ENCODE measurements at places on chromosomes 5 and 9.

DNA sequence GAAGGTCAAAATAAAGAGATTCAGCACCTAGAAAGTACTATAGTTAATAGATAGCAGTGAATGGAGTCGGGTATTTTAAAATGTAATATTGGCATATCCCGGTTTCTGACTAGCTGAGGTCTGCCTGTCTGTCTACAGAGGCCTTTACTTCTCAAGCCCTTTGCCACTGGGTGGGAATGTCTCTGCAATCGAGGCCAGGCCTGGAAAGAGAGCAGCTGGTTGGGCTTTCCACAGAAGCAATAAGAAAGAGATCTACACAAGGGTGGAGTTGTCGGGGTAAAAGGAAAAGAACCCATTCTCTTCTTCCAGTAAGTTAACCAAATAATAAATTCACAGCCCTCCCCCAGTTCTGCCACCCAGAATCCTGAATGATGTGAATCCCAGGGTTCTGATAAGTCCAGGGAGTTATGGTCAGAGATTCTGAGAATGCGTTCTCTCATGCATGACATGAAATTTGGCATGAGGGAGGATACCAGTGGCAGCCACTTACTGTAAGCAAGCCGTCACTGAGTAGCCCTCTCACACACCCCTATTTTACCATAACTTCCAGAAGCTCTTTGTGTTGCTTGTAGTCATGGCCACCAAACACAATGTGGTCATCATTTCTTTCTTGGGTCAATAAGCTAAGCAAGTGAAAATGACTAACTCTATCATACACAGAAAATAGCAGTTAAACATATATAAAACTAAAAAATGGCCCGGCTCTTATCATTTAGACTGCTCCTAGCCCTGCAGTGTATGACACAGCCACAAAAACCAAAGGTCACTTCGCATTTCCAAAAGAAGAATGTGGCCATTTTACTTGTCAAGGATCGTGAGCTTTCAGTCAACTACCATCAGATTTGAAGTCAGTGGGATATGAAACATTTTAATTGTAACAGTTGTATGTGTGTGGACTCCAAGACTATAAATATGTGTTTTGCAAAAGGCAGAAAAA is 185.0 kb downstream of the GLIS3 start:
- no peak for ATAC-seq

GRCh38 chr5:57841676-57842363 is 359.2 kb upstream of the ACTBL2 start:
- ATAC-seq, result no peak

- ATAC-seq, result no peak
Observed at GRCh38 chr5:93510626-93511380, 70.2 kb downstream of the NR2F1-AS1 start.

DNA sequence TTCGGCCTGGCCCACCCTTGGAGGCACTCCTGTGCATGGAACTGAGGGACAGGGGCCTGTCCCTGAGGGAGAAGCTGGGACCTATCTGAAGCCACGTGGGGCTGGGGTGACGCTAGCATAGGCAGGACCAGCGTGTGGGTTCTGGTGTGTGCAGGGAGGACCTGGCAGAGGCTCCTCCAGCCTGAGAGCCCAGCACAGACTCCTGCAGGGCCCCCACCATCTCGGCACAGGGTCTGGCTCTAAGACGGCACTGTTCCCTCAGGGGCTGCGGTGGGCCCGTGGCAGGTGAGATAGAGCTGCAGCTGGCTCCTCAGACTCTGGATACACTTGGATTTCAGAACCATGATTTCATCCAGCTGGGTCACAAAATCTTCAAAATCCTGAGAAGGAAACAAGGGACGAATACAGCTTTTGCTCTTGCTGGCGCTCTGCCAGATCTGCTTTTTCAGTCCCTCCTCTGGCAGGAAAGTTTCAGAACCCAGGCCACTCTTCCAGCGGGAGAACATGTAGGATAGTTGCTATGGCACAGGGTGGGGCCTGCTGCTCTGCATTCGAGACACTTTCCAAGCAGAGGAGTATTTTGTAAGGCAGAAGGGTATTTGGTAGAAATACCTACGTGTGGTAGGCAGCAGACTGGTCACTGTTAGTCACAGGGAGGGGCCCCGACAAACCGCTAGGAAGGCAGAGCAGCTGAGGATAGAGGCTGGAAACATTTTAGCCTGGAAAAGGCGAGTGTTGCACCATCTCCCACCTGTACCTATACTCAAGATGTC is 74.7 kb downstream of the KIF24 start:
- ATAC-seq, result no peak

DNA sequence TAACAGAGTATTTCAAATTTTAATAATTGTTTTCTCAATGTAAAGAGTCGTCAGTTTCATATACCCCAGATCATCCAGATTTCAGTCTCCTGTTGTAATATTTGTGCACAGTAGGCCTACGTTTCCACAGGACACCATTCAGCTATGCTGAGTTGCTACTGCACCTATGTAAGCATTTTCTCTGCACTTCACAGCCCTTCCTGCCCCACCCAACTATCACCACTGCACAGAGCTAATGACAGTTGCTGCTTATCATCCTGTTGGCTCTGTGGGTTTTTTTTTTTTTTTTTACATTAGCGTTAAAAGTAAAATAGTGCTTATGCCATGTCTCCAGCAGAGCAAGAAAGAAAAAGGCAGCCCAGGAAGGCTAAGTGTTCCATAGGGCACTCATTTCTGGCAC is 5.9 kb upstream of the PRKACG start:
- ATAC-seq, result no peak

DNA sequence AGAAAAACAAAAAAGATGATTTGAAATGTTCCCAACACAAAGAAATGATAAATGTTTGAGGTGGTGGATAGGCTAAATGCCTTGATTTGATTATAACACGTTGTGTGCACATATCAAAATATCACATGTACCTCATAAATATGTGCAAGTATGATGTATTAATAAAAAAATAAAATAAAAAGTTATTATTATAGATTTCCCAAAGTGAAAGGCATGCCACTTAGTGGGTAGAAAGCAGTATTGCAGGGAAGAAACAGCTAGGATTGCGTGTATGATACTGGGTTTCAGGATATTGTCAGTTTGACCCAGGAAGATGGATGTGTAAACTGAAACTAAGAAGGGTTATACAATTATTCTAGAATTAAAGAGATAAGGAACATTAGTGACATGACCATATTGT is 3.6 kb upstream of the TMEM38B start:
- ATAC-seq, result no peak

DNA sequence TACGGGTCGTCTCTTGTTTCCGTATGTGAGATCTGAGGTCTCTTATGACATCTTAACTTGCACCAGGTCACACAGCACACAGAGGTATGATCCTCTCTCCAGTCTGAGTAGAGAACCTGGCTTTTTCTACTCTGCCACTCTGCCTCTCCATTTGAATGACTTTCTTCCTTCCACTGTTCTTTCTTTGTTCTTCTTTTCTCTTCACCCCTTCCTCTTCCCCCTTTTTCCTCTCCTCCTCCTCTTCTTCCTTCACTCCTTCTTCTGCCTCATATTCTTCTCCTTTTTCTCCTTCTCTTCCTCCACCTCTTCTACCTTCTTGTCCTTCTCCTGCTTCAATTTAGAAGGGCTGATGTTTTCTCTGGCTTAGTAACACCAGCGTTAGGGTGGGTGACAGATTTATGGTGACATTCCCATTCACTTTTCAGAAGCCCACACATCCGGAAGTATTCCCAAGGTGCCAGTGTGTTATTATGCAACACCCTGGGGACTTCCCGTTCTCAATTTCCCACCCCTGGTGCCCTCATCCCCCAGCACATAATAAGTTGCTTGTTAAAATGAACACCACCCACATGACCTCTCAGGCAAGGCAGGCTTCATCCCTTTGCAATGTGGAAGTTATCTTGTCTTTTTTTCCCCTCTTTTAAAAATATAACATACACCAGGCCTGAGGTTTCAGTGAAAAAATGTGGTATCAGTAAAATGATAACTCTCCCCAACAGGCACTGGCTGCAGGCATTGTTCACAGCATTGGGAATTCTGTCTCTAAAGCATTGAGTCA is 122.0 kb downstream of the PAPPA start:
- ATAC-seq, result no peak

- ATAC-seq, result no peak
Observed at GRCh38 chr9:27198190-27198589, 89.2 kb downstream of the TEK start.

- no peak for ATAC-seq
Observed at GRCh38 chr5:80871541-80871961, 88.6 kb upstream of the RASGRF2 start.

GRCh38 chr5:90092734-90093133 is 316.8 kb downstream of the CETN3 start:
- ATAC-seq, result no peak

DNA sequence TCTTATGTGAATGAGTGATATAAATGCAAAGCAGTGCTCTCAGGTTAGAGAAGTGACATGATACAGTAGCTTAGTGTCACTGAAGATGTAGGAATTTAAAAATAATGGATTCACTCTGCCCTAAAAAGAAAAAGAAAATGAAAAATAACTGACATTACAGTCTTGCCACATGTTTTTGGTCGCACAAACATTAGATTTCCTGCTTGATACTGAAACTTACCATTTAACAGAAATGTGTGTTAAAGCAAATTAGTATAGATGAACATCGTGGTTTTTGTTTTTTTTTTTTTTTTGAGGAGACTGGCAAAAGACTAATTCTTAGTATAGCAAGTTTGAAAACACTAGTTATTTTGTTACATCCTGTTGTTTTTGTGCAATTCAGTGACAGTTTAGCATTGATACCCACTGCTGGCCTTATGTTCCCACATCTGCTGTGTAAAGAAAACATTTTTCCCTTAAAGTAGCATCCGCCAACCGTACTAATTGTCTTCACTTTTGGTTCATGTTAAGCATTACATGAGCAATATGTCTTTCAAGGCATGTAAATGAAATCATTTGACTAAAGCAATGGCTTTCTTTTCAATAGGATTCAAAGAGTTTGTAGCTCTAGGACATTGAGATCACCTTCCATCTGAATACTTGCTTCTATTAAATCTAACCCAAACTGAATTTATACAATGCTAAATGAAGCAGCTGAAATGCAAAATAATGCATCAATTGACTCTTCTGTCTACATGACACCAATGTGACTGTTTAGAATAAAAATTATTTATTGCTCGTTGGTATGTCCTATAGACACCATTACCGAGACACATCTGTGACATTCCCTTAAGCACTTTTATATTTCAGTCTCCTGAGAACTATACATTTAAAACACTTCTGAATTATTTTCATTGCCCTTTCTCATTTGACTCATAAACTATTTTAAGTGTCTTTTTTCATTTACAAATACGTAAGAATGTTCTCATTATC is 859.1 kb downstream of the MAT2B start:
- no peak for ATAC-seq

DNA sequence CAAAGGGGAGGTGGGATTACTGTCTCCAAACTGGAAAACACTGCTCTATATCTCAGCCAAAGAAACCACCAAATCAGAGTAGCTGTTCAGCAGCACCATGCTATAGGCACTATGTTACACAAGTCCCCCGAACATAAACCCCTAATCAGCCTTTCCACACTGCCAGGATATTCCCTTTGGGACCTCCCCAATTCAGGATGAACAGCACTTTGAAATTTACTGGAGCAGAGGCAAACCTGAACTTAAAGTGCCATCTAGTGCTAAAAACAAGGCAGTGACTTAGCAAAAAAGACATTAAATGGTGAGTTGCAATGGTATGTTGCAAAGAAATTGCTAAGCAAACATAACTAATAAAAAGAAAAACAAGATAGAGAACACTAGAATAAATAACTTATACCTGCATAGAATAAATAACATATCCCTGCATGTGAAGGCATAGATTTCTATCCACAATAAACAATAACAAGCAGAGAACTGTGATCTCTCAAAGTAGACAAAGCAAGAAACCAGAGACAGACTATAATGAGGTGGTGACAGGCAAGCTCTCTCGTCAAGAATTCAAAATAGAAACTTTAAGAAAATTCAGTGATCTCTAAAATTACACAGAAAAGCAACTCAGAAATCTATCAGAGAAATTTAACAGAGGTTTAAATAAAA is 584.4 kb upstream of the ACO1 start:
- no peak for ATAC-seq

GRCh38 chr9:89695441-89695891 is 90.7 kb downstream of the GADD45G start:
- ATAC-seq, result no peak

DNA sequence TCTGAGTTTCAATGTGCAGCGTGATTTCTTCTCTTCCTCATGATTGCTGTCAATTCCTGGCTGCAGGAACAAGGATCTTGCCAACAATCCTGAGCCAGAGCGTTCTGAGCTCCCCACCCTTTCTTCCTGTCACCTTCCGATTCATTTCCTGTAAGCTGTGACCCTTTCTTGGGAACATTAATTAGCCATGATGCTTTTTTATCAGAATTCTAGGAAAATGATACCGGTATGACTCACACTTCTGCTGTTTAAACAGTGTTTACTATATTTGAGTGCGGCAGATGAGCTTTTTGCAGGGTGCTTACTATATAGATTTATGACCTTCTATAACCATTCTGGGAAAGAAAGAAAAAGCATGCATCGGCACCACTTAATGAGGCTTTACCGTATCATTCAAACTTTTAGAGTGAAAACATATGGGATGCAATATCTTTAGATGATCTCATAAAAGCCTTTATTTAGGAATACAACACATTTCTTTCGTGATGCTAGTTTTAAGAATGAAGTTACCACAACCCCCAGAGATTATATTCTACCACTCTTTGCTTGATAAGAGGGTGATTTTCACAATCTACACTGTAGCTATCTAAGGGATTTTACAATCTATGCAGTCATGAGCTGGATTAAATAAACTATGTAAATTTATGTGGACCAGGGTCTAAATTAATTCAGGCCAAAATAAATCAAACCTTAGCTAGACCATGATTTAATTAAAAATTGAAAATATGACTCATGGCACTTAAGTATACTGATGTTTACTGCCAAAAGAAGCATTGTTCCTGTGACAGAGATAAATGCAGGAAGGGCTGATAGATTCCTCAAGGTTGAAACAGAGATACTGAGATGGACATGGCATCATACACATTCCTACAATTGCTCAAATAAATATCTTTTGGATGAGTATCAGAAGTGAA is 38.0 kb upstream of the OSMR start:
- ATAC-seq, result no peak

- no peak for ATAC-seq
Observed at GRCh38 chr9:96164268-96164683, 137.7 kb downstream of the HSD17B3 start.

GRCh38 chr5:120405923-120406322 is 58.2 kb upstream of the PRR16 start:
- peak; percentile 51 for ATAC-seq

- ATAC-seq, result peak; percentile 89
Observed at GRCh38 chr9:110156902-110157301, 51.1 kb downstream of the C9orf152 start.

- ATAC-seq, result no peak
Observed at GRCh38 chr9:76018761-76019160, 128.3 kb downstream of the PCSK5 start.

Measured in stimulated activated memory B cell treated with anti-CD40 and anti-IgM and Interleukin-4, amounts not matched to agents 10 μg/mL and 1 μg/mL and 100 μg/mL, for 72 hours (primary cell).